Endothelial cell of umbilical vein (primary cell): ENCODE measurements at places on chromosomes 3 and 15.

GRCh38 chr3:173354124-173354523, 43.4 kb upstream of the NLGN1 start:
- DNase-seq = no peak

DNA sequence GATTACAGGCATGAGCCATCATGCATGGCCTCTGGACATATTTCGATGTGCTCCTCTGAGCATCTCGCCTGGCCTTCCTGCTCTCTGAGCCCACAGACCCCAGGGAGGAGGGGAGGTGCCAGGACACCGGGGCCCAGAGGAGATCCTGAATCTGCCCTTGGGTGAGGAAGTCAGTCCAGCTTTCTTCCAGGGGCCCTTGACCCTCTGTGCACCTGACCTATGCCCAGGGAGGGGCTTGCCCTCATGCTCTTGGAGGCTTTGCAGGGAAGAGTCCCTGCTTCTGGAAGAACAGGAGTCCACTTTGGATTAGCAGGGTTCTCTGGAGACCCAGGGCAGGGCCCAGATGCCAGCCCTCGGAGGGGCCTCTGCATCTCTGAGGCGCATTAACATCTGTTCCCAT, 1.4 kb downstream of the ACSBG1 start:
- DNase-seq = no peak

DNA sequence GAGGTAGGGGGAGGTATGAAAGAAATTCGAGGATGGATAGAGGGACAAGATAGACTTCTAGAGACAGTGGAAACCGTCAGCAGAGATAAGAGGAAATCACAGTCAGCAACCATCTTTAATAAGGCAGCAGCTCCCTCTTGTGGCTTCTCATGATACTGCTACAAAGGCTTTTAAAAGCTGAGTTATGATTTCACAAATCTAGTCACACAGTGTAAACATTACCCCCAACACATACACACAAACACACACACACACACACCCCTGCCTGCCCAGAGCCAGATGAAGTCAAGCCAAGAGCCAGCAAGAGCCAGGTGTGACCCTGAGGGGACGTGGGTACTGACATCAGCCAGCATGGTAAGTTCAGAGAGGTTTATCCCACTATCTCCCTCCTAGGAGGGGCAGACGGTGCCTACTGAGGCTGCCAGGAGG, 18.9 kb upstream of the TGM5 start:
- DNase-seq = peak; percentile 64

GRCh38 chr3:32500231-32500630, 2.4 kb downstream of the CMTM6 start:
- peak; percentile 39 for DNase-seq

- no peak for DNase-seq
These were observed 34.9 kb upstream of the MAGI1 start for GRCh38 chr3:66073464-66074141.

- DNase-seq = peak; percentile 71
These were observed 11.3 kb upstream of the ARHGEF3 start for GRCh38 chr3:56812754-56813652.
